ENCODE measurements at places on chromosomes 3 and 15. TPM values are rescaled to one million over a fixed set of nuclear protein-coding genes. Genes with fewer than 3 reads are reported as not detected.

The FETUB gene
- total RNA-seq = not detected

The ZBBX gene
- total RNA-seq = 0.52 TPM

GRCh38 chr3:117454254-117454653 is 744.7 kb downstream of the TUSC7 start:
- no peak for DNase-seq

GRCh38 chr3:61681636-61682035 is 120.3 kb downstream of the PTPRG start:
- no peak for DNase-seq

DNA sequence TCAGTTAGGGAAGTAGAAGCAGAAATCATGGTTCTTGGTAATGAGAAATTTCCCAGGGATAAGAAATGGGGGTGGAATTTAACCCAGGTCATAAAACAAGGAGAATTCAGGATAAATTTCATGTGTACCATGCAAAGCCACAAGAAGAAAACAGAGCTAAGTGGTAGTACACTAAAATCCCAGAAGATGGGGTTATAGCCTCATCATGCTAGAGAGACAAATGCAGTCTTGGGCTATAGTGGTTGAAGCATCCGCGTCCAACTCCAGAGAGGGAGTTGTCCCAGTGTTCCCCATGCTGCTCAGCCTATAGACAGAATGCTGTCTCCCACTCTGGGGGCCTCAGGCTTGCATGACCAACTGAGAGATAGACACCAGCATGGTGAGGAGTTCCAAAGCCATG is 36.2 kb upstream of the CLRN1 start:
- DNase-seq = no peak
